ENCODE measurements at places on chromosomes 16 and 17. TPM values are rescaled to one million over a fixed set of nuclear protein-coding genes. Genes with fewer than 3 reads are reported as not detected.

Gene TRPV3
- 0.68 TPM for total RNA-seq

Gene GRAPL
- 0.25 TPM for total RNA-seq

Gene NGFR
- total RNA-seq: 0.13 TPM

Gene LYRM1
- 42.0 TPM for total RNA-seq

Gene TEKT1
- not detected for total RNA-seq

Gene SLC5A11
- not detected for total RNA-seq

Data from aortic smooth muscle cell (primary cell).